Activated effector memory CD4-positive, alpha-beta T cell treated with Interleukin-2 at 50 U/mL for 16 hours (primary cell): ENCODE measurements at places on chromosomes 4 and X.

DNA sequence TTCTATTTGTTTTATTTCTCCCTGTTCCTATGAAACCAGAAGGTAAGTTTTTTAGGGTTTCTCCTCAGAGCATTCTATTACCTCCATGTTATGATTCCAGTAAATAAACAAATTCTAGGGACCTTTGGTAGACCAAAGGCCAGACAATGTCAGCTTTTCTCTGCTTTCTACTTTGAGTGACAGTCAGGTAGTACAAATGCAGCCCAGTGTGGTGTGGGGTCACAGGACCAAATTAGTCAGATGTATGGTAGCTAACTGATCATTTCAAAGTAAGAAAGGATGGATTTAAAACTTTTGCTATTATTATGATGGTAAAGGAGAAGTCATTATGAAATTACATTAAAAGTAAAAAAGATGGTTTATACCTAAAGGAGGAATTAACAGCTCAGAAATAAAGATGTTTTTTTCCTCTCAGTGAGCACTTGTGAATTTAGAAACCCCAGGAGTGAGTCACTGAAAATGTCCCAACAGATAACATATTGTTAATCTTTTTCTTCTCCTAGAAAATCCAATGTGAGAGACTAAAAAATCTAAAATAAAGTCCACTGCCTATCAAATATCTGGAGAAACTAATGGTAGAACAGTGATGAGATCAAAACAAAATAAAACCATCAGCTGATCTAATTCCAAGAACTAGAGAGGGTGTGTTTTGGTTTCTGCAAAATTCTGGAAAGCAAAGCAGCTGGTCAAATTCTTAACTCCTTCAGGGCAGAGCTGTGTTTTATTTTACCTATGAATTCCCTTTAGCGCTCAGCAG lies 16.6 kb upstream of the KLHL2 start:
- no peak for DNase-seq

- no peak for DNase-seq
These were observed 19.0 kb downstream of the FAM47E start for GRCh38 chr4:76270244-76271175.

DNA sequence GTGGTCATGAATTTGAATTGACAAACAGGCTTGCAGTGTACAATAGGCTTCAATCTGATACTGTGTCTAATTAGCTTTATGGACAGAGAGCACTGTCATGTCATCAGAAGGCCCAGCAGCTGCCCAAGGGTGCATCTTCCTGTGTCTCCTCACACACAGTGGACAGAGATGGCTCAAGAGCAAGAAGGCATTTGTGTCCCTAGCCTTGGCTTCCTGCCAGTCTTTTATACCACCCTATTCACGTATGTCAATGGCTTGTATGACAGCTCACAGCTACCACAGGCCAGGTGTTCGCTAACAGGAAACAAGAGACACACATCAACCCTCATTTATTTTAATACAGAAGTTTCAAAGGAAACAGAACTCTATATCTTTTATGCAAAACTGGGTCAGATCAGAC lies 874.0 kb upstream of the AGA start:
- DNase-seq, result no peak

DNA sequence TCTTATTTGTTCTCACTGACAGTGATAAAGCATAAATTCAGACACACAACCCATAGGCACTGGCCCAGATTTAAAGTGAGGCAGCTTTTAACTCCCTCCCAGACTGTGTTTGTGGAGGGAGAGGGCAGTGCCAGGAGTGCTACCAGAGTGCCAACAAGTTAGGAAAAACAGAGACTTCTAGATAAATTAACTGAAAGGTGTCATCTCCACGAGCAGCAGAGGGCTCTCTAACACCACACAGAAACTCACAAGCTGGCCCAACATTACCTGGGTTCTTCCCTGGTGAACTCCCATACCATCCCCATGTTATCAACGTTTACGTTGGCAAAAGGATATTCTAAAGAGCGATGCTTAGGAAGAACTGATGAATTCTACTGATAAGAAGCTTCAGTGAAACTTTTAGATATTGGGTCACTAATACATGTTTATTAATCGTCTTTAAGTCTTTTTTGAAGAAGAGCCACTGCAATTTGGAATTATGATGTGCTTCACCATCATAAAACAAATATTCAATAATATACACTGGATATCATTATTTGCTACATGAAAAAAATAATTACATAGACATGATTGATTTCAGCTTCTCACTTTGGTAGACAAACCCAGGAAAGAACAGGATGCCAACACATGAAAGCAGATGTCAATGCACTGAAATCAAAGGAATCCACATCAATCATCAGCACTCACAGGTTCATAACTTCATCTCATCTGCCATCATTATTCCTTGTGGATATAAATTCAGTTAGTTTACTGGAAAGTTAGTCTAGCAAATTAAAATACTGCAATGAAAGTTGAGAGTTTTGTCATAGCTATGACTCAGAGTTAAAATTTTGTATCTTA lies 121.2 kb upstream of the NAP1L5 start:
- DNase-seq, result peak; percentile 18

GRCh38 chr4:183289688-183290087 lies 30.4 kb downstream of the CLDN22 start:
- DNase-seq, result no peak

DNA sequence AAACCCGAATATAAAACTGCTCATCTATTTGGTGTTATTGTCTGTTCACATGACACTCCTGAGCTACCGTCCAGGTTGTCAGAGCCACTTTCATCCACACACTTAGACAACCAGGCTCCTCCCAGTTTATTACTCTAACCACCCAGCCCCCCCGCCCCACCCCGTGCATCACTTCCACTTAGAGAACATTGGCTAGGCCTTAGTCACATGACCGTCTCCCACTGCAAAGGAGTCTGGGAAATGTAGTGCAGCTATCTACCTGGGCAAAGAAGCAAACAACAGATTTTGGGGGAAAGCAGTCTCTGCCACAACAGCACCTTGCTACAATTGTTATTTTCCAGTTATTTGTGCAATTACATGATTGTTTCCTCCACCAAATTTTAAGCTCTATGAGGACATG lies 57.6 kb upstream of the RBPJ start:
- no peak for DNase-seq

- no peak for DNase-seq
These were observed 109.5 kb upstream of the MYOZ2 start for GRCh38 chr4:119025916-119026661.

GRCh38 chr4:166252487-166253402 lies 379.7 kb downstream of the TLL1 start:
- no peak for DNase-seq

DNA sequence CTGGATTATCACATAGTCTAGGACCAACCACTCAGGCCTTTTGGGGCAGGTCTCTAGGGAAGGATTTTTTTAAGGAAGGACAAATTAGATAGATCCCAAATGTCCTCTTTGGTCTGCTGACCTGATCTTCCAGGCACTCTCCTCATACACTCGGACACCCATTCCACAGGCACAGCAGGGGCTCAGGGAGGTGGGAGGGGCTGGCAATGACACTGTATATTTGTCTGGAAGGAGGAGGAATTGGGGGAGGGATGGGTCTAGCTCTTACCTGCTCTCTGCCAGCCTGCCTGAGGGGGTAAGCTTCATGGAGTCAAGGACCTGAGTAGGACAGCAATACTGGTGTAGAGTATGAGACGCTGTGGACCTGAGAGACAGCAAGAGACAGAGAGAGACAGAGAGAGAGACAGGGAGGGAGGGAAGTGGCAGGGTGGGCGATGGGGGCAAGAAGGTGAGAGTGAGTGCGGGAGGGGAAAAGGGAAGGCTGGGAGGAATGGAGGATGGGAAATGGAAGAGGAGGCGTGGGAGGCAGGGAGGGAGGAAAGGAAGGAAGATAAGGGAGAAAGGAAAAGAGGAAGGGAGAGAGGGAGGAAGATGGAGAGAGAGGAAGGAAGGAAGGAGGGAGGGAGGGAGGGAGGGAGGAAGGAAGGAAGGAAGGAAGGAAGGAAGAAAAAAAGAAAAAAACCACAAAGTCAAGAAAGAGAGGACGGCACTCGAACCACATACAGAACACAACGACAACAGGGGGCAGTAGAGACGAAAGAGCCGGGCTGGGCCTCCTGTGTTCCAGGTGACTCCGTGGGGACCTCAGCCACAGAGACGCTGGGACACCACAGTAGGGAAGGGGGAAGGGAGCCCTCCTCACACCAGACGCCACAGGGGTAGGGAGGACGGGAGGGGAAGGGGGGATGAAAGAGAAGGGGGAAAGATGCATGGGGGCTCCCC lies 1.8 kb downstream of the IQSEC2 start:
- DNase-seq, result no peak

- DNase-seq, result no peak
These were observed 111.7 kb downstream of the GALNTL6 start for GRCh38 chr4:171924746-171925376.

DNA sequence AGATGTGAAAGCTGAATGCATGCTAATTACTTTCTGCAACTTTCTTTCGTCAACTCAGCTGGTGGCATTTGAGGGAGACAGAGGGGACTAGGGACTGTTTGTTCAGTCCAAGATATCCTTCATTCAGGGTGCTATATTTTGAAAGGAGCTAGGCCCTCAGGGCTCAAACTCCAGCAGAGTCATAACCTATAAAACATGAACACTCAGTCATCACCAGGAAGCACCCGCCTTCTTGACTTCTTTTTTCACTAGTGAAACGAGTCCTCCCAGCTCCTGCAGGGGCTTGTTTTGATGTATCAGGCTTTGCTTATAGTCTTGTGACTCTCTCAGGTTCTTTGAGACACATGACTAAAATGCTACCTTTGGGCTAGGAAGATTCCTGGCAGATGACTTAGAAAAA lies 230.6 kb downstream of the PCDH7 start:
- no peak for DNase-seq

DNA sequence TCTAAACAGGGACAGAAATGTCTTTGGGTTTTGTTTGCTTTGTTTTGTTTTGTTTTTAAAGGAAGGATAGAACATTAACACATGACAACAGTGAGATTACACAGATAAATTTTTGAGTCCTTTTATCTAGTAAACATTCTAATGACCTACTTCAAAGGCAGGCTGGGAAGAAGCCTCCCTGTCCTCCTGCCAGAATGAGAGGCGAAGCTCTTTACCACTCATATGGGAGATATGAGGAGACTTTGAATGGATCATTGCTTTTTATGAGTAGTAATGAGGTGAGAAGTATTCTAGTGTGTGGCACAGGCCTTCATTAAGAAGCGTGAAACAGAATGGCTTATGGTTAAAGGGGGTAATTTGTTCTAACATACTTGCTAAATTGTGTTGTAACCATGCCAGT lies 172.0 kb downstream of the FBXO8 start:
- no peak for DNase-seq

GRCh38 chrX:70423936-70424675 lies 992 bp downstream of the GDPD2 start:
- no peak for DNase-seq

- DNase-seq, result no peak
These were observed 26.0 kb downstream of the BEND2 start for GRCh38 chrX:18194688-18195087.

DNA sequence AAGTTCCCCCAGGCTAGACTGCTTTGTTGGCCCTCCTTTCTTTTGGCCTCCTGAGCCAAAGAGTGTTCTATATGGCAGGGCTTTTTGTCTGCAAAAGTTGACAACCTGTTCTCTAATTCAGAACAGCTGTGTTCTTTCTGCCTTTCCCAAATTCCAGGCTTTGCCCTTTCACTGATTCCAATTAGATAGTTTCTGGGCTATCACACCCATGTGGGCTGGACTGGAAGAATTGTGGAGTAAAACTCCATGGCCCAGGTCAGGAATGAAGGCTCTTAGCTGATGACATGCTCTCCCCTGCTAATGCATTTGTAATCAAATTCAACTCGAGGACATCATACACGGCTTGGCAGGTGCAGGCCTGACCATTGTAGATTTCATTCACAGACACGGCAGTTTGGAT lies 19.4 kb downstream of the BMP3 start:
- DNase-seq, result no peak

DNA sequence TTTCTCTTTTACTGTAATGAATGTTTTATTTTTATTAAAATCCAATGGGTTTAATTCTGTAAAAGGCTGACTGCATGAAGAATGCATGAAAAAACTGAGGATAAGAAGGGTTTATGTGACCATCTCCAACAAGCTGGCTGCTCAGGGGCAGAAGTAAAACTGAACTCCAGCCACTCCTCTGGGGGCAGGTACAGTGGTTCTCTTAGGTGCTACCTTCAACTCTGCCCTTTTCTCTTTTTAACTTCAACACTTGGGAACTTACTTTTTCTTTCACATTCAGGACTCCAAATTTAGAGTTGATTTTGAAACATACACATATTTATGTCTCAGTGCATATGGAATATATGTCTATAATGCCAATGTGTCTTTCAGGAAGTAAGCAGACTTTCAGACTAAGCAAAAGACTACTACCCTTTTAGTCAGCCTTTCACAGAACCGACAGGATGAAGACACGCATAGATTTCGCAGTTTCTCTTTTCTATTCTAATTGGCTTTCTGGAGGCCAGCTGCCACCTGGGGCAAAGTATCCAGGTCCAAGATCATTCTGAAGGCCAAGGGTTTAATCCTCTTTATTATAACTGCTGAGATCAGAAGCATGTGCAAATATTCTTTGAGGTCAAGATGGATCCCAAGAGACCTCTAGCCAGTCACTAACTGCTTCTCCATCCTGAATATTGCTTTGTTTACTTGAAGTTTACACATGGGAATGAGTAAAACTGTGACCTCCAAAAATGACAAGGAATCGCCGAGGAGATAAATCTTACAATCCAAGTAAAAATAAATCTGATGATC lies 30.7 kb downstream of the HS3ST1 start:
- no peak for DNase-seq

- no peak for DNase-seq
These were observed 111.3 kb downstream of the MAML3 start for GRCh38 chr4:140042634-140043033.

- DNase-seq, result no peak
These were observed 218.6 kb upstream of the KCNIP4 start for GRCh38 chr4:22167201-22167600.

- DNase-seq, result no peak
These were observed 7.1 kb downstream of the PRAF2 start for GRCh38 chrX:49066690-49067089.

DNA sequence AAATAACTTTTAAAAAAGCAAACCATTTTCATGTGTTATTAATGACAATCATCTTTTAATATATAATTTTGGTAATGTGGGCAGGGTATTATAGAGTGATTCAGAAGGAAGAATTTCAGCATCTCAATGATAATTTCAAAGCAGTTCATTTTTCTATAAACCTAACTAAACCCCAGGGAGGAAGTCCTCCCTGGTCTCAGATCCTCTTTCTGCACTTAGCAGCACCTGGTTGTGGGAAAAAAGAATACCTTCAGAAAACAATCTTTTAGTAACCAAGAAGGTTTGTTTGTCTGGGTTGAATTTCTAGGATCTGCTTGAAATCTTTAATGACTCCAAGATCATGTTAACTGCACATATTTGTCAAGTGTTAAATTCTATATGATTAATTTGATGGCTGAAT lies 29.9 kb downstream of the DKK2 start:
- DNase-seq, result no peak

GRCh38 chrX:63884821-63885790 lies 100.1 kb upstream of the ARHGEF9 start:
- DNase-seq, result no peak

- no peak for DNase-seq
These were observed 212.7 kb downstream of the CENPC start for GRCh38 chr4:67332627-67333026.
